Mammary epithelial cell (primary cell): ENCODE measurements at places on chromosomes 16 and 17.

- DNase-seq: no peak
These were observed 7.2 kb downstream of the POLR3E start for GRCh38 chr16:22304411-22304810.

GRCh38 chr17:9166788-9167187 is 145.5 kb downstream of the NTN1 start:
- DNase-seq: no peak

DNA sequence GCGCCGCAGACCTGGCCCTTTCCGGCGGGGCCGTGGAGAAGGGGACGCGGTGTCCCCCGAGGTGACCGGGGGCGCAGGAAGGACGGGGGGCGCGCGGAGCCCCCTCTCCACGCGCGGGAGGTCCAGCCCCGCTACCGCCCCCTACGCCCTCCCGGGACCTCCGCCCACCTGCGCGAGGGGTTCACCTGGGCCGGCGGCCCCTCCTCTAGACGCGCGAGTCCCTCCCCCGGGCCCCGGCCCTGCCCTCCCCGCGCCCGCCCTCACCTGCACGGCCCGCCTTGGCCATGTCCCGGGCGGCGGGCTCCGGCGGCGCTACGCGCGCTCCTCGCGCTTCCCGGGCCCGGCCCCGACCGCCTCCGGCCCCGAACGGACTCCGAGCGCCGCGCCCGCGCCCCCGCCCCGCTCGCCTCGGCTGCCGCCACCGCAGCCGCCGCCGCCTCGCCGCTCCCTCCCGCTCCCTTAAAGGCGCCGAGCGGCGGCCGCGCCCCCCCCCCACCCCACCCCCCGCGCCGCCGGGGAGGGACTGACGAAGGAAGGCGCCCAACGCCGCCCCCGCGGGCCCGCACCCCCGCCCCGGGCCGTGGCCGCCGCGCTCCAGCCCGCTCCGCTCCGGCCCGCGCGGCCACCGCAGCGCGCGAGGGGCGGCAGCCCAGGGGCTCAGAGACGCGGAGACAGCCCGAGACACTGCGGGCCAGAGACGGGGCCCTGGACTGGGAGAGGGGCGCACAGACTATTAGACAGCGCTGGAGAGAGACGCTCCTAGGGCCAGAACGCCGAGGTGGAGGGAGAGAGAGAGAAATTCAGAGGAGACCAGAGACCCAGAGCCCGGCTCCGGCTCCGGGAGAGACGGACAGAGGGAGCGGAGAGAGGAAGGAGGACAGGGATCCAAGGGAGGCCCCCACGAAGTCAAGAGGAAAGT is at the start of gene PITPNM3:
PITPNM3 (minus strand) TSS at position 435 of the 919 bp plus-strand sequence; CDS start at position 286, 149 bp downstream.
- peak; percentile 33 for DNase-seq

- DNase-seq: peak; percentile 68
These were observed 196.1 kb downstream of the GSG1L start for GRCh38 chr16:27867122-27868110.

DNA sequence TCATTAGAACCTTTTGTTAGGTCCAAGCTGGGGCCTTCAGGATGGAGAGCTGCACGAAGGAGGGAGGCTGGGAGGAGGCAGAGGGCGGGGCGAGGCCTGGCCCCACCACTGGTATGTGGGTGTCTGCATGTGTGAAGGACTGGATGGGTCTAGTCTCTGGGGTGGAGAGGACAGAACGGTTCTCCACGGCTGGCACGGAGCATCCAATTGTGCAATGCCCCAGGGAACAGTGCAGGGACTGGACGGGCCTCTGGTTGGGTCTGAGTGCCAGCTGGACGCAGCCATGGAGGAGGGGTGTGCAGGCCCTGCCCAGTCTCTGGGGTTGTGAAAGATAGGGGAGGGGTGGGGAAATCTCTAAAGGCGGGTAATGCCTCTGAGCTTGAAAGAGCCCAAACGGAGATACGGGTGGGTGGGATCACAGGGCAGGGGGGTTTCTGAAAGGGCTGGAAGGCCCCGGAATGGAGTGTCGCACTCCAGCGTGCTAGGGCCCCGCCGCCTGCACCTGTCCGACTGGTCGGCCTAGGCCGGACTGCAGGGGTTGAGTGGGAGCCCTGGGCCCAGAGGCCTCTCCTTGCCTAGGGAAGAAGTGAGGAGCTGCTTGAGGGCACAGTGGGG is 1.6 kb downstream of the PPL start:
- peak; percentile 64 for DNase-seq

DNA sequence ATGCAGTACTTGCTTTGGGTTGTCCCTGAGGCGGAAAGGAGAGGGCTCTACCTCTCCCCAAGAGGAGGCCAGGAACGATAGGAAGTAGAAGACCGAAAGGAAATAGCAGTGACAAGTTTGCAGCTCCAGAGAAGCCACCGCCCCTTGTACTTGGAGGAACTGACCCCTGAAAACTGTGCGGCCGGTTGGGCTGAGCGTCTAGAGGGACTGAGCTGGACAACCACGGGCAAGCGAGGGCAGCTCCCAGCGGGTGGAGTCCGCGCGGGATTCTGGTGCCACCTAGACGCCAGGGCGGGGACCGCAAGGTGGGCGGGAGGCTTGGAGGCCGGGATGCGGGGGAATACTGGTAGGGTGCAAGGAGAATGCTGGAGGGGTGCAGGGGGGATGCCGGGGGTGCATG is 1.3 kb upstream of the SLC6A4 start:
- DNase-seq: peak; percentile 30

GRCh38 chr17:44147812-44148211 is 6.1 kb downstream of the HROB start:
- DNase-seq: no peak

DNA sequence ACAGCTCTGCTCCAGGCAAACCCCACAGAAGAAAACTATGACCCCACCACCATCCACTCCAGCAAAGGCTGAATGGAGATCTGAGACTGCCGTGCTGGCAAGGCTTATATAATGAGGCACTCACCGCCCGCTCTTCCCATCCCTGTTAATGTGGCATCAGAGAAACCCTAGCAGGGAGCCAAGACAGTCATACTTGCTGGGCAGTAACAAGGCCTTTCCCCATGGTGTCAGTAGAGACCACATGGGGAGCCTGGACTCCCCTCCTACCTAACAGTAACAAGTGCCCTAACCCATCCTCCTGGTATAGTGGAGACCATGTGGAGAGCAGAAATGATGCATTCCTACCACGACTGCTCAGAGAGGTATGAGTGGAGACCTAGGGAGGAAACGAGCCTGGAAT is 235.2 kb downstream of the C16orf78 start:
- no peak for DNase-seq

DNA sequence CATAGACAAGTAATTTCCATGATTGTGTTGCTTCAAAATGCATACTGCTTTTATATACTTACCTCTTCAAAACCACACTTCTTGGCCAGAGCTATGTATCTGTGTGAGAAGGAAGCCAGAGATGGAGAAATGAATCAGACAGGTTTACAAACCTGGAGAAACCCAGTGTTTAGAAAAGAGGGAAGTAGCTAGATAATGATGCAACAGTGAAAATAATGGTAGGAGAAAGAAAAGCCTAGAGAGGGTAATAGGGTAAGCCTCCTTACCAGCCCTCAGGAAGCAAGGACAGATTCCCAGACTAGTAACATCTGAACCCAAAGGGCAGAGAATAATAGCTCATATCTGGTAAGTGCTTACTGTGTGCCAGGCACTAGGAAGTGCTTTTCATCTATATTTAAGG is 250.3 kb upstream of the CDH11 start:
- peak; percentile 3 for DNase-seq

DNA sequence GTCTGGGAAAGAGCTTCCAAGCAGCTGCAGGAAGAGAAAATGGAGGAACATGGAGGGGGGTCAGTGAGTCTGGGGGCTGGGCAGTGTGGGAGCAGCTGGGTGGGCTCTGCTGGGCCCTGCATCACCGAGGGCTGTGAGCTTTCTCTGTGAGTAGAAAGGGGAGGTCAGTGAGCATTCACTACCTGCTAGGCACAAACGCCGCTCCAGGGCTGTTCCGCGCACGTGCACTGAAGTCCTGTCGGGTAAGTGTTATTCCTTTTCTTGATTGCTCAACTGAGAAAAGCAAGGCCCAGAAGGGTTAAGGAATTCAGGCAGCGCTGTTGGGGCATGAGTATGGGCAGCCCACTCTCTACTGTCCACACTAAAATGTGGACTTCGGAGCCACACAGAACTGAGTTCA is 4.7 kb downstream of the CACNG5 start:
- no peak for DNase-seq

GRCh38 chr17:50328363-50329325 is 17.3 kb upstream of the XYLT2 start:
- no peak for DNase-seq

- DNase-seq: no peak
These were observed 199.7 kb upstream of the ASIC2 start for GRCh38 chr17:33492731-33493265.

- DNase-seq: peak; percentile 90
These were observed 413.4 kb downstream of the CDH13 start for GRCh38 chr16:83040174-83040573.

DNA sequence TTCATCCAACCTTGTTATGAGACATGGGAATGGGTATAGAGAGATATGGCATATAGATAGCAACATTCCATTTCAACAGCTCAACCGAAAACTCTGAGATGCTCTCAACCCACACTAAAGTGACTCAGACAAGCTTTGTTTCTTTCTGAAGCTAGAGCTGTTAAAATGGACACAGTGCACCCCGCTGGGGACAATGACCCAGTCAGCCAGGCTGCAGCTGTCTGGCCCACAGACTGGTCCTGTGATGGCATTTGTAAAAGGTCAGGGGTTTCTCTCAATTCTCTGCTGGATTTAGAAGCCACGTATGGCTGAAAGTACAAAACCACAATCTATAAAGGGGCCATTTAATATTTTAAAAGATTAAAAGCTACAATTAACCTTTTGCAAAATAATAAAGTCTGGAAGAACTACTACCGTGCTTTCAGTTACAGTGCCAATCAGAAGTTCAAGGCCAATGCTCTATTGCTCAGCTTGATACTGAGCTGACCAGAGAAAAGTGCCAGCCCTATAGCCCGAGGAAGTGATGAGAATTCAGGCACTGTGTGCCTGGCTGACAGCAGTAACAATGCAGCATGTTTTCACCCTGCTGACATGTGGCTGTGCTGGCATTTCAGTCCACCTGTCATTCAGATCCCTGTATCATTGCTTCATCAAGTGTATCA is 60.2 kb downstream of the TEX2 start:
- DNase-seq: peak; percentile 83

GRCh38 chr16:54506741-54507500 is 220.3 kb upstream of the IRX3 start:
- DNase-seq: no peak

- DNase-seq: peak; percentile 30
These were observed 7.3 kb upstream of the DDX52 start for GRCh38 chr17:37650419-37651003.

GRCh38 chr17:18028952-18029540 is 9.9 kb downstream of the ATPAF2 start:
- no peak for DNase-seq

- no peak for DNase-seq
These were observed 399.9 kb upstream of the CDH11 start for GRCh38 chr16:65521633-65522328.

DNA sequence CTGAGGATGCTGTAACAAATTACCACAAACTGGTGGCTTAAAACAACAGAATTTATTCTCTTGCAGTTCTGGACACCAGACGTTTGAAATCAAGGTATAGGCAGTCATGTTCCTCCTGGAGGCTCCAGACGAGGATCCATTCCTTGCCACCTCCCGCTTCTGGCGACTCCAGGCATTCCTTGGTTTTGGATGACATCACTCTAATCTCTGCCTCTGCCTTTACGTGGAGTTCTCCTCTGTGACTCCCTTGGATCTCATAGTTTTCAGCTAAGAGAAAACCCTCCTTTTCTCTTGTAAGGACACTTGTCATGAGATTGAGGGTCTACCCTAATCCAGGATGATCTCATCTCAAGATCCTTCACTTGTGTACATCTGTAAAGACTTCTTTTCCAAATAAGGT is 31.4 kb upstream of the HS3ST3B1 start:
- DNase-seq: no peak

GRCh38 chr17:76540381-76541300 is 797 bp downstream of the PRCD start:
- DNase-seq: peak; percentile 92

DNA sequence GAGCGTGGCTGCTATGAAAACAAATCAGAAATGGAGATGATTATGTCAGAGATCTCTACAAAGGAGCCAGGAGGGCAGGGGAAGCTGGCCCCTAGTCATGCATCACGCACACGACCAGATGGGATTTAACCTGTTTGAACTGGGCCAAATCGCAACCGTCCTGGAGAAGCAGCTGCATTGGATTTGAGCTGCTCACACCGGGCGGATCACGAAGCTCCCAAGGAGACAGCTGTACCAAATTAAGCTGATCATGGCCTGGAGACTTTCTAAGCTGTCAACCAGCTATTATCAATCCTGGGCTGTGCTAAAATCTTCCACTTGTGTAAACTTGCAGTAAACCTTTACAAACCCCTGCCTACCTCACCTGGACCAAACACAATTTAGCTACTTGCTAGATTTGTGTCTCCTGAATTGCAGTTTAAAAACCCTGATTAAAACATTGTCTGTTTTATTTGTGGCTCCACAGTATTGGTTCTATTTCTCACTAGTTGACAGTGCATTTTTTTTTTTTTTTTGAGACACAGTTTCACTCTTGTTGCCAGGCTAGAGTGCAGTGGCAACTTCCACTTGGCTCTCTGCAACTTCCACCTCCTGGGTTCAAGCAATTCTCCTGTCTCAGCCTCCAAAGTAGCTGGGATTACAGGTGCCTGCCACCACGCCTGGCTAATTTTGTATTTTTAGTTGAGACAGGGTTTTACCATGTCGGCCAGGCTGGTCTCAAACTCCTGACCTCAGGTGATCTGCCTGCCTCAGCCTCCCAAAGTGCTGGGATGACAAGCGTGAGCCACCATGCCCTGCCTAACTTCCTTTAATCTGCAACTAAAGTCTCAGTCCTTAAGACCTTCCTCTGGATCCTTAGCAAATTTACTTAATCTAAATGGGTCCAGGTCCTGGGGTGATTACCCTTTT is 98.3 kb upstream of the GRIN2A start:
- DNase-seq: no peak

DNA sequence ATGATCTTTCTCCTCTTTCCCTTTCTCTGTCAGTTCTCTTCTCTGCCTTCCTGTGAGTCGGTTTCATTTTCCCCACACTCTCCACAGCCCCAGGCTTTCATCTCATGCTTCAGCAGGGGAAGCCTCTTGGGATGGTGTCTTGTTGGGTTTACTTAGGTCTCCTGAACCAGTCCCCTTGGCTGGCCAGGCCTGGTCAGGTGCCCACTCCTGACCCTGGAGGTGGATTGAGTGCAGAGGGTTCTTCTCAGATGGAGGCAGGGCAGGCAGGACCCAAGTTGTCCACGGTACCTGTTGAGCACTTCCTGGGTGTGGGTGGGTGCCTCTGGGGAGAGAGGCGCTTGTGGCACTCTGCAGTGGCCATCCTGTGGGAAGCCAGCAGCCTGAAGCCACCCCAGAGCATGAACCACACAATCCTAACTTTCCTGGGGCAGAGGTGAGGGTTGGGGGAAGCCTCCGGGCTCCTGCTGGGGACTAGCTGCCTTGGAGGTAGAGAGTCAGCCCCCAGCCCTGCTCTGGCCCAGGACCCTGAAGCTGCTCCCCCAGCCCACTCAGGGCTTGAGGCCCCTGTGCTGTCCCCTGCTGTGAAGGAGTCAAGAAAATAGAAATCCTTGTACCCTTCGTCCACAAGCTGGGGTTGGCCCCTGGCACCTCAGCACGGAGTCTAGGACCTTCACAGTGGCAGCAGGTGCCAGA is 2.0 kb upstream of the RAP1GAP2 start:
- DNase-seq: no peak
